Progenitor cell of endocrine pancreas (in vitro differentiated cells): ENCODE measurements at places on chromosomes 12 and 14. TPM values are rescaled to one million over a fixed set of nuclear protein-coding genes. Genes with fewer than 3 reads are reported as not detected.
A peak's percentile ranks its signal among the peaks of the same experiment; 100 is the strongest.

Gene GNB3
- 5.6 and 7.0 TPM in 2 replicates for total RNA-seq

Gene CLEC1A
- total RNA-seq = not detected in 2 replicates

Gene SLC25A21
- 2.5 and 3.1 TPM in 2 replicates for total RNA-seq

Gene PLEKHD1
- total RNA-seq = 1.5 and 2.0 TPM in 2 replicates

Gene GYS2
- total RNA-seq = not detected in 2 replicates

Gene VSX2
- total RNA-seq = not detected in 2 replicates

Gene HOXC12
- total RNA-seq = not detected in 2 replicates

Gene PPP4R4
- total RNA-seq = 12.8 and 13.5 TPM in 2 replicates

GRCh38 chr12:26839512-26839911 lies 6.5 kb upstream of the ITPR2 start:
- no peak for DNase-seq
- peaks cover 3% of the 10 kb centered on the region for H3K4me1 ChIP-seq
- peaks cover 2% of the 10 kb centered on the region for H3K36me3 ChIP-seq
- peaks cover 6% of the 10 kb centered on the region for H3K27me3 ChIP-seq

GRCh38 chr12:28536088-28536487 lies 345.8 kb downstream of the CCDC91 start:
- H3K27me3 ChIP-seq = no peaks in the 10 kb centered on the region
- H3K4me3 ChIP-seq = no peak overlapping the region
- no peak for DNase-seq
- H3K4me1 ChIP-seq = no peaks in the 10 kb centered on the region

DNA sequence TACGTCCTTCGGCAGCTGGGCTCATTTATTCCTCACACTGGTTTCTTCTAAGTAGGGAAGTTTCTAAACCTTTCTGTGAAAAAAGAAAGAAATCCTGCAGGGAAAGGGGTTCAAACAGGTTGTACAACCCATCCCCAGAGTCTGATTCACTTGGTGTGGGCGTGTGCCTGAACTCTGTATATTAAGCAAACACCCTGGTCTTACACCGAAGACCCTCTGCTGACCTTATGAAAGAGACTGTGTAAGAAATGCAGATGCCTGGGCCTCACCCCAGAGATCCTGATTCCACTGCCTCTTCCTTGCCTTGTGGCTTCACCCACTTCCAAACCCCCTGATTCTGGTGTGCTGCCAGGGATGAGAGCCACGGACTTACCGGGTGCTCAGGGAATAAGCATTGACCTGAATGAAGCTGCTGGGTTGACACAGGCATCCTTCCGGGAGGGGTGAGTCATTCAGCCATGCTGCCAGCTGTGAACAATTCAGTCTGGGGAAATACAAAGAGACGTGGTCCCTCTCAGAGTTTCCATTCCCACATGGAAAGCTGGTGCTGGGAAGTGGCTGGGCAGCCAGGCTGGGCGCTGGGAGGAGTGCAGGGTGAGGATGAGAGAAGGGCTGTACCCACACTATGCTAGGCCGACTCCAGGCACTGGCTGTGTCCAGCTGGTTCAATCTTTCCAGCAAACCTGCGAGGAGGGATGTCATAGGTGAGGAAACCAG lies 26.5 kb upstream of the ACTN1 start:
- H3K36me3 ChIP-seq = no peaks in the 10 kb centered on the region
- H3K27me3 ChIP-seq = peaks cover 7% of the 10 kb centered on the region
- DNase-seq = no peak
- H3K4me3 ChIP-seq = no peak overlapping the region
- H3K4me1 ChIP-seq = peaks cover 7% of the 10 kb centered on the region

GRCh38 chr12:39199351-39199750 lies 243.6 kb downstream of the KIF21A start:
- H3K4me3 ChIP-seq = no peak overlapping the region
- DNase-seq = no peak
- no peaks in the 10 kb centered on the region for H3K36me3 ChIP-seq
- peak overlapping the region; percentile 46 for H3K27ac ChIP-seq
- no peaks in the 10 kb centered on the region for H3K27me3 ChIP-seq
- H3K4me1 ChIP-seq = peaks cover 3% of the 10 kb centered on the region

- no peak for DNase-seq
- H3K4me3 ChIP-seq = no peak overlapping the region
- H3K27me3 ChIP-seq = no peaks in the 10 kb centered on the region
- H3K36me3 ChIP-seq = no peaks in the 10 kb centered on the region
- H3K4me1 ChIP-seq = no peaks in the 10 kb centered on the region
- no peak overlapping the region for H3K27ac ChIP-seq
Observed at GRCh38 chr12:82832096-82832495, 145.4 kb downstream of the TMTC2 start.

- H3K4me3 ChIP-seq = no peak overlapping the region
- H3K4me1 ChIP-seq = peaks cover 4% of the 10 kb centered on the region
- peaks cover 64% of the 10 kb centered on the region for H3K27me3 ChIP-seq
- H3K36me3 ChIP-seq = no peaks in the 10 kb centered on the region
- DNase-seq = no peak
Observed at GRCh38 chr12:52380271-52380694, 5.2 kb downstream of the KRT84 start.

GRCh38 chr12:26705851-26706250 lies 127.1 kb downstream of the ITPR2 start:
- no peak overlapping the region for H3K4me3 ChIP-seq
- no peak overlapping the region for H3K27ac ChIP-seq
- H3K4me1 ChIP-seq = peaks cover 1% of the 10 kb centered on the region

GRCh38 chr12:49843876-49844437 lies 1.1 kb upstream of the BCDIN3D start:
- H3K27me3 ChIP-seq = peaks cover 32% of the 10 kb centered on the region
- H3K27ac ChIP-seq = no peak overlapping the region
- DNase-seq = no peak
- H3K4me3 ChIP-seq = peak overlapping the region; percentile 81

DNA sequence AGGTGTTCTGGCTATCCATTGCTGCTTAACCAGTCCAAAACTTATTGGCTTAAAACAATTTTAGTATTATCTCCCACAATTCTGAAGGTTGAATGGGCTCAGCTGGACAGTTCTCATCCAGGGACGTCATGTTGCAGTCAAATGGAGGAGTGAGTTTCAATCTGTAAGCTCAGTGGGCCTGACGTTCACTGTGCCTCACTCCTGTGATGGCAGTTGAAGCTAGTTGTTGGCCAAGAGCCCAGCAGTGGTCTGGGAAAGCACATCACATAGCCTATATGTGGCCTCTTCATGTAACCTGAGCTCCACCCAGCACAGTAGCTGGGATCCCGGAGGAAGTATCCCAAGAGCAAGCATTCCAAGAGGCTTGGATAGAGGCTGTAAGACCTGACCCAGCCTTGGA lies 40.6 kb upstream of the CDKN3 start:
- no peak overlapping the region for H3K4me3 ChIP-seq
- H3K4me1 ChIP-seq = peaks cover 24% of the 10 kb centered on the region
- peaks cover 6% of the 10 kb centered on the region for H3K36me3 ChIP-seq
- no peaks in the 10 kb centered on the region for H3K27me3 ChIP-seq
- no peak for DNase-seq

DNA sequence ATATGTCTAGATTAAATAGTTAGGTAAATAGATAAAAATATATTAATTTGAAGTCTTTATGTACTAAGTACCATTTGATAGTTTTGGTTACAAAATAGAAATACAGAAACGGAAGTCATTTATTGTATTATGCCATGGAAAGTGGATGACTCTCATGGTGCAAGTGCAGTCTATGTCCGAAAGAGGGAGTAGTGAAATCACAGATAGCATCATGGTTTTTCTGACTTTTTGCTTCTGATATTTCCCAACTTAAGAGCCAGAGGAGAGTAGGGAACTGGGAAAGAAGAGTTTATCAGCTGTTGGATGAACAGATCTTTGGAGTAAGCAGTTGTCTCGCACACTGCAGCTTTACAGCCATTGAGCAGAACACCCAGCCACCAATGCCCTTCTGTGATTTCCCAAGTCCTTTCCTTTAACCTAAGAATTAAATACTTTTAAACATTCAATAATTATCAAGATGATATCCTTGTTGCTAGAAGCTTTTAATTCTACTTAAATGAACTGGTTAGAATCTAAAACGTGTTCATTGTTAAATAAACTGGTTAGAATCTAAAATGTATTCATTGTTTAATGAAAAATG lies 18.4 kb upstream of the SRGAP1 start:
- no peaks in the 10 kb centered on the region for H3K27me3 ChIP-seq
- no peak overlapping the region for H3K27ac ChIP-seq
- peaks cover 1% of the 10 kb centered on the region for H3K36me3 ChIP-seq
- H3K4me1 ChIP-seq = no peaks in the 10 kb centered on the region
- no peak for DNase-seq

DNA sequence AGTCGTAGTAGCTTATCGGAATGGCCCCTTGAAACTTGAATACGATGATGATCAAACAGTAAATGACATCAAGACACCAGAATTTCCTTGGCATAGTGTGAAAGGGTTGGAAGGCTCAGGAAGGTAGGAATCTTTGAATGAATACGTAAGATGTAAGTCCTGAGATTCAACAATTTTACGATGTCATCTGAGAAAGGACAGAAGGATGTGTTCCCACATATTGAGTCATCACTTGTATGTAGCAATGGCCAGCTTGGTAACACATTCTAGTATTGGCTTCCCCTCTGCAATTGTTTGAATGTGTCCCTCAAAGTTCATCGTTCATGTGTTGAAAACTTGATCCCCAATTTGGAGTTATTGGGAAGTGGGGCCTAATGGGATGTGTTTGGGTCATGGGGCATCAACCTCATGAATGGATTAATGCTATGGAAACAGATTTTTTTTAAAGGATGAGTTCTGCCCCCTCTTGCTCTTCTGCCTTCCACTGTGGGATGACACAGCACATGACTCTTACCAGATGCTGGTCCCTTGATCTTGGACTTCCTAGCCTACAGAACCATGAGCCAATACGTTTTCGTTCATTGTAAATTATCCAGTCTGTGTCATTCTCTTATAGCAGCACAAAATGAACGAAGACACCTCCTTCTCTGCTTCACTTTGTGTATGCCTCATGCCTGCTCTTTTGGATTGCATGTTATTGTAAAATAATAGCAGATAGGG lies 284.6 kb downstream of the BCAT1 start:
- DNase-seq = no peak
- no peaks in the 10 kb centered on the region for H3K27me3 ChIP-seq
- no peaks in the 10 kb centered on the region for H3K36me3 ChIP-seq
- H3K4me1 ChIP-seq = no peaks in the 10 kb centered on the region
- H3K27ac ChIP-seq = no peak overlapping the region
- H3K4me3 ChIP-seq = no peak overlapping the region

DNA sequence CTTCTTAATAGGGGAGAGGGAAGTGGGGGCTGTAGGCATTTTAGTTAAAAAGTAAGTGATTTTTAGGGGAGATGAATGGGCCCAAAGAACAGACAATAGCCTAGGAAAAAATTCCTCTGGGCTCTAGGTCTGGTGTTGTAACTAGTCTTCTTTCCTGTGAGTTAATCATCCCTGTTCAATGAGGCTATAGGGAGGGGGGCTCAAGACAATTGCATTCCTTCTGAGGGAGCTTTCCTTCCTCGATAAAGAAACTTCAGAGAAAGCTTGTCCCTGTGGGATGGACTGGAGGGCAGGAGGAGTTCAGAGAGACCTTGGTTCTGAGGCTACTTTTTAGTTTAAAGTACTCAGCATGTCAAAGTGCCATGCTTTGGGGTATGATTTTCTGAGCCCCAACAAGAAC lies 127.2 kb downstream of the BBS10 start:
- DNase-seq = no peak
- no peaks in the 10 kb centered on the region for H3K27me3 ChIP-seq
- no peaks in the 10 kb centered on the region for H3K4me1 ChIP-seq
- no peaks in the 10 kb centered on the region for H3K36me3 ChIP-seq
- no peak overlapping the region for H3K4me3 ChIP-seq
- no peak overlapping the region for H3K27ac ChIP-seq

- DNase-seq = no peak
- H3K4me1 ChIP-seq = no peaks in the 10 kb centered on the region
- H3K4me3 ChIP-seq = no peak overlapping the region
- H3K27ac ChIP-seq = no peak overlapping the region
Observed at GRCh38 chr14:90677484-90678050, 138.7 kb downstream of the TTC7B start.

DNA sequence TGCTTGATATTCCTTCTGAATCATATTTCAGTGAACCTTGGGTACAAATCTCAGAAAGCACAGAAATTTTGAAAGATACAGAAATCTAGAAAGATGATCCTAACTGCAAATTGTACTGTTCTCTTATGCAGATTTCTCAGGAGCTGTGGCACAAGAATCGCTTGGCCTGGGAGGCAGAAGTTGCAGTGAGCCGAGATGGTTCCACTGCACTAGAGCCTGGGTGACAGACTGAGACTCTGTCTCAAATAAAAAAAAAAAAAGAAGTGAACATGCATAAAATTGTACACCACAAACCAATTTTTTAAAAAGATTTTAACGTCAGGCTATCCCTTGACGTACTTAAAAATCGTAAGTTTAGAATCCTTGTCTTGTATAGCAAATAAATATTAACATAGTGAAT lies 31.3 kb downstream of the SCAF11 start:
- no peak for DNase-seq
- no peaks in the 10 kb centered on the region for H3K27me3 ChIP-seq
- H3K36me3 ChIP-seq = peaks cover 22% of the 10 kb centered on the region
- H3K4me3 ChIP-seq = no peak overlapping the region
- H3K4me1 ChIP-seq = peaks cover 6% of the 10 kb centered on the region
- peak overlapping the region; percentile 33 for H3K27ac ChIP-seq

- peaks cover 21% of the 10 kb centered on the region for H3K4me1 ChIP-seq
- DNase-seq = no peak
- no peak overlapping the region for H3K4me3 ChIP-seq
Observed at GRCh38 chr14:32022525-32022924, 54.6 kb upstream of the ARHGAP5 start.

DNA sequence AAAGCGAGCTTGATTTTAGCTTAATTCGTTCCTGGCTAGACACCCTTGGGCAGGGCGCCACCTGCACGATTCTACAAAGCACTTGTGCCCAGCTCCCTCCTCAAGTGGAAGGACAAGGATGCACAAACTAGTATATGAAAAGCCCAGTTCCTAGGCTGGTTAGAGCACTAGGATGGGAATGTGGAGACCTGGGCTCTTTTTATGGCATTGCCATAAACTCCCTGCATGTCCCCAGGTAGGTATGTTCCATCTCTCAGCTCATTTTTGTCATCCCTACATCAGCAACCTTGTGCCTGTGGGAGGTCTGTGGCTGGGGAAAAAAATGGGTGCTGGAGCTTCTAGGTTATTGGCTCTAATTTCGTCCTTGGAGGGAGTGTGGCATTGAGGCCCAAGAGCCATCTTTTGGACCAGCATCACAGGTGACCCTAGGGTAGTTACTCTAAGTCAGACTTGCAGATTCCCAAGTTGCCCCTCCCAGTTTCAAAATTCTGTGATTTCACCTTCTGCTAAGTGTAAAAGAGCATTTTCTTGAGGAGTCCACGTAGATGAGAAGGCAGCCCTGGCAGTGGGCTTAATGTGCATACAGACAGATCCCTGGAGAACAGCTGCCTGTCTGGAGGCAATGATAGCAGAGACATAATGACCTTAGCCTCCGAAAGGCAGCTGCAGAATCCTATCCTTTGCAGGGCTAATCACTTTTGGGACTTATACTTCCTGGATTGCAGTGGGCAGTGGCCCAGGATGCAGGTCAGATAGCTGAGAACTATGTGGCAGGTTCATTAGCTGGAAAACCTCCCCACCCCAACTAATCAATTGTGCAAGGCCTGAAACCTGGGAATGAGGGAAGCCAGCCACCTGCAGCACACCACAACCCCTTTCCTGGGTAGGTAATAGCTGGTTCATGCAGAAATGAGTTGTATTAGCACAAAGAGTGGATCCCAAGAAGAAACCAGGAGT lies 47.6 kb upstream of the BDKRB2 start:
- DNase-seq = no peak
- H3K27ac ChIP-seq = no peak overlapping the region
- no peaks in the 10 kb centered on the region for H3K27me3 ChIP-seq
- H3K4me1 ChIP-seq = no peaks in the 10 kb centered on the region
- H3K4me3 ChIP-seq = no peak overlapping the region
- no peaks in the 10 kb centered on the region for H3K36me3 ChIP-seq
